ENCODE measurements at places on chromosomes 11 and 22.

GRCh38 chr11:67700548-67701262, 26.3 kb upstream of the ALDH3B2 start:
- no peak for DNase-seq

- DNase-seq, result no peak
Measured at GRCh38 chr11:95363164-95363563, 132.2 kb upstream of the SESN3 start.

DNA sequence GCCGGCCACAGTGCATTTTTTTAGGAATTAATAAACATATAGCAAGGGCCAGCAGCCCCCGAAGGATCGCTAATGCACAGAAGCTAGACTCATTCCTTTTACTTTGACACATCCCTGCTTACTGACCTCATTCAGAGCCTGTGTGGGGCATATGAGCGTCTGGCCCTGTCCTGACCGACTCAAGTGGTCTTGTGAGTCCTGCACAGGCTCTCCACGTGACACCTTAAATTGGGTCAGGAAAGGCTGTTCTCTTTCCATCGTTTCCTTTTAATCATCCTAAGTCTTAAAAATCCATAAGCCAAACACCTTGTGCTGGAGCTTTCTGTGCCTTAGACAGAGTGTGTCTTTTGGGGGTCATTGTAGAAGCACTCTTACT, 18.6 kb downstream of the SDHAF2 start:
- no peak for DNase-seq

- no peak for DNase-seq
Measured at GRCh38 chr22:19983741-19984140, 32.9 kb downstream of the ARVCF start.

DNA sequence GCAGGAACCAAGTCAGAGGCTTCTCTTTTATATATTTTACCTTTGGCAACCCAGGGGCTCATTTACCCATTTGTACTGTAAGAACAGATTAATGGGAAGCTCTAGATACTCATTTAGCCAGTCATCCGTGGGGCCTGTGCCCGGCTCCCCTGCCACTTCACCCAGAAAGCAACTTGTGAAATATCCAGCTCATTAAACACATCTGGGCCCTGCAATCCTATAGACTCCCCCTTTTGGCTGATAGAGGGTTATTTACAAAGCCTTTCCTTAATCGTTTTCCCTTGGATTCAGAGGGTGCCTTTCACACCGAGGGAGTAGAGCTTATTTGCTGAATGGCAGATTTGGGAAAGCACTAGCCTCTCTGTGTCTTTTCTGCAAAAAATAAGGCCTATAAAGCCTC, 118.7 kb upstream of the SORL1-AS1 start:
- no peak for DNase-seq

DNA sequence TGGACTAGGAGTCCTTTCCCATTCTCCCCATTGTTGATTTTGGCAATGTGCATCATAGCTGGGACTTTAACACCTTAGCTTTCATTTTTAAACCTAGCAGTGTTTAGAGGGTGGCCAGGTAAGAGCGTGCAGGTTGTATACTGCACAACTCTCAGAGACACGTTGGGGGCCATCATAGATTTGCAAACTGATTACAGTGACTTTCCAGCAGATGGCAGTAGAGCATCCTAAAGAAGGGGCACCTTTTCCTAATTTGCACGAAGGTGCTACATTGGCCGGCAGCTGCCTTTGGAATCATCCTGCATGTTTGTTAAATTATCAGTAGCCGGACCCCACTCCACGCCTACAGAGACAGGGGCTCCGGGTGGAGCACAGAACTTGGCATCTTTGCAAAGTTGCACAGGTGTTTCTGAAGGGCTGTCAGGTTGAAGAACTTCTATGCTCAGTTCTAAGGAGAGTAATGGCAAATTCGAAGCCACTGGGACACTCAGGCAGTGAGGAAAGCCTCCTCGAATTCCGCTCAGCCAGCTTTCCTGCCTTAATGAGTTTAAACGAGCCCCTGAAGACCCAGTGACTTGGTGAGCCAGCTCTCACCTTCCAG, 7.7 kb downstream of the LHFPL7 start:
- DNase-seq, result no peak

DNA sequence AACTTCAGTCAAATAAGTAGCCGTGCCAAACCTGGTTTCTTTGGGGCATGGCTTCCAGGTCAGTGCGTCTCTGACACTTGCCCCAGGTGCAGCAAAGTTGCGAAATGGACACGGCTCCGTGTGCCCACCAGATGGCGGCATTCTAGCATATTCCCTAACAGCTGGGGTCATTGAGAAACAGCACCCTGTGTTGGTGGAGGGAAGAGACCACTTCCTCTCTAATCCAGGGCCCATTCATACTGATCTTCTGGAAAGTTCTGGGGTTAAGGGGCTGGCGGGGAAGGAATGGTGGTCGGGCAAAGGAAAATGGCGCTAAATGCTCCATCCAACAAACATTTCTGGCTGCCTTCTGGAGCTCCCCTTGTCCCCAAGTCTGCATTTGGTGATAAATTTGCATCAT, 141.2 kb upstream of the TIMP3 start:
- DNase-seq, result peak; percentile 22
